ENCODE measurements at places on chromosomes 6 and 20. TPM values are rescaled to one million over a fixed set of nuclear protein-coding genes. Genes with fewer than 3 reads are reported as not detected.
A peak's percentile ranks its signal among the peaks of the same experiment; 100 is the strongest.

- peak overlapping the region; percentile 79 for H3K4me3 ChIP-seq
- H3K4me1 ChIP-seq: peaks cover 12% of the 10 kb centered on the region
- no peak for DNase-seq
Observed at GRCh38 chr20:56359212-56360132, 698 bp downstream of the FAM210B start.

- no peak overlapping the region for H3K4me3 ChIP-seq
- no peak for DNase-seq
- no peak overlapping the region for H3K27ac ChIP-seq
- H3K36me3 ChIP-seq: no peaks in the 10 kb centered on the region
- H3K4me1 ChIP-seq: peaks cover 9% of the 10 kb centered on the region
- no peaks in the 10 kb centered on the region for H3K27me3 ChIP-seq
Observed at GRCh38 chr6:124885171-124885570, 77.1 kb upstream of the RNF217 start.

- no peaks in the 10 kb centered on the region for H3K4me1 ChIP-seq
- no peak overlapping the region for H3K27ac ChIP-seq
- H3K36me3 ChIP-seq: no peaks in the 10 kb centered on the region
- DNase-seq: no peak
- no peaks in the 10 kb centered on the region for H3K27me3 ChIP-seq
- H3K4me3 ChIP-seq: no peak overlapping the region
Observed at GRCh38 chr6:80733641-80734040, 627.2 kb downstream of the BCKDHB start.

GRCh38 chr6:23245572-23245971 lies 676.2 kb downstream of the HDGFL1 start:
- H3K27me3 ChIP-seq: no peaks in the 10 kb centered on the region
- no peaks in the 10 kb centered on the region for H3K36me3 ChIP-seq
- H3K4me1 ChIP-seq: no peaks in the 10 kb centered on the region
- DNase-seq: no peak

DNA sequence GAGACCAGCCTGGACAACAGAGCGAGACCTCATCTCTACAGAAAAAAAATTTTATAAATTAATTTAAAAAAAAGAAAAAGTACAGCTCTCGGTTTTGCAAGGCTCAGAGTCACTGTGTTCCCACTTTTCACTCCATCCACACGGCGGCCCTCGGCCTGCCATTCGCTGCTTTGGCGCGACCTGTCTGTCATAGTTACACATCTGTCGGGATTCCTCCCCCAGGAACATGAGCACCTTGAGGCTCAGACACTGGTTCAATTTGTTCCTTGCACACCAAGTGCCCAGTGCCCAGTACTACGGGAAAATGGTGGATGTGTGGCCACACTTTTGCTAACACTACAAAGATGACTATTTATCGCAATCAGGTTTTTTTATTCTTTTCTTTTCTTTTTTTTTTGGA lies 8.4 kb downstream of the CTSZ start:
- H3K27ac ChIP-seq: no peak overlapping the region
- peaks cover 99% of the 10 kb centered on the region for H3K36me3 ChIP-seq
- DNase-seq: no peak
- H3K4me1 ChIP-seq: peaks cover 17% of the 10 kb centered on the region

- H3K27me3 ChIP-seq: no peaks in the 10 kb centered on the region
- H3K4me1 ChIP-seq: no peaks in the 10 kb centered on the region
- no peak for DNase-seq
- no peak overlapping the region for H3K4me3 ChIP-seq
Observed at GRCh38 chr20:56752274-56752673, 123.2 kb downstream of the TFAP2C start.

DNA sequence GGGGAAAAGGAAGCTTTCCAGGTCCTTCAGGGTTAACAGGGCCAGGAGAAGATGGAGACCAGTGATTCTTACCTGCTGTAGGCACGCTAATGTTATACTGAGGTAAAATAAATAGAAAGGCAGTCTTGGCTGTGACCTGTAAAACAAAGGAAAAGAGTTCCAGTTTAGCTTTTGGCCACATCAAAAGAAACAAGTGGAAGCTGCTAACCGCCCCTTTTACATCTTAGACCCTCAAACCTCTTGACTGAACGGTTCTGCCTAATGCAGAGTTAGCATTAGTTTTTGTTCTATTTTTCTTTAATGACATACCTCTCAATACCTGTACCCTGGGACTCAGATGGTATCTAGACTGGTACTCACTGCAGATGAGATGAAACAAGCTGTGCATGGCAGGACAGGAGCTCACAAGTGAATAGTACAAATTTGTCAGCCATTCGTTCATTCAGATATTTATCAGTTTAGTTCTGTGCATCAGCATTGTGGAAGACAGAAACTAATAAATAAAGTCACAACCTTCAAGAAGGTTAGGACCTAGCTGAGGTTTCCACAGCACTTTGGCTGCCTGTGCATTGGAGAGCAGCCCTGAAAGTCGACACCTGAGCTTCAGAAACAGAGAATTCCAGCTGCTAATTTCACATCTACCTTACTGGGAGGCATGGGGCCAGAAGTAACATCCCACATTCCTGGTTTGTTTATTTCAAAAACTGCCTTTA lies 41.0 kb downstream of the TRAM2 start:
- no peak overlapping the region for H3K4me3 ChIP-seq
- H3K27me3 ChIP-seq: no peaks in the 10 kb centered on the region
- no peak for DNase-seq
- H3K4me1 ChIP-seq: no peaks in the 10 kb centered on the region
- peaks cover 46% of the 10 kb centered on the region for H3K36me3 ChIP-seq

DNA sequence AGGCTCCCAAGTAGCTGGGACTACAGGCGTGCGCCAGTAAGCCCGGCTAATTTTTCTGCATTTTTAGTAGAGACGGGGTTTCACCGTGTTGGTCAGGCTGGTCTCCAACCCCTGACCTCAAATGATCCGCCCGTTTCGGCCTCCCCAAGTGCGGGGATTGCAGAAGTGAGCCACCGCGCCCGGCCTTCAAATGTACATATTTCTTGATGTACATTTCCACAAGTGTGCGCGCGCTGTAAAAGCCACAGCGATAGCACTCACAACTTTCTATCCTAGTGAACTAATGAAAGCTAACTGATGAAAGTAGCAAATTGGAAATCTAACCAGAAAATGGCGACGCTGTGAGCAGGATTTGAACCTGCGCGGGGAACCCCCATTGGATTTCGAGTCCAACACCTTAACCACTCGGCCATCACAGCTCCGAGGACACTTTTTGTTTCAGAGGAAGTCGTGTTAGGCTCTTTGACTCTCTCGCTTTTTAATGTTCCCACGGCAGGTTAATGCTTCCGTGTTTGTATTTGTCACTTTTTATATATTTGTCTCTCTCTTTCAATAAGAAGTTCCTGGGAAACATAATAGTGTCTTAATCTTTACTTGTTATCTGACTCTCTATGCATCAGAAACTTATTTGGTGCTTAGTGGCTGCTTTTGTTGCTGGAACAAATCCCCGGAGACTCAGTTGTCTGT lies 199.4 kb upstream of the ZNF184 start:
- H3K36me3 ChIP-seq: no peaks in the 10 kb centered on the region
- H3K4me3 ChIP-seq: no peak overlapping the region
- no peak overlapping the region for H3K27ac ChIP-seq
- no peak for DNase-seq
- H3K27me3 ChIP-seq: peaks cover 85% of the 10 kb centered on the region
- H3K4me1 ChIP-seq: peaks cover 18% of the 10 kb centered on the region

Gene NKX2-4
- polyA plus RNA-seq: not detected

Gene SLC26A8
- polyA plus RNA-seq: 0.52 TPM

Gene TXLNB
- polyA plus RNA-seq: 0.14 TPM

Data from CD14-positive monocyte (primary cell).